LHCN-M2 (cell line): ENCODE measurements at places on chromosomes 1 and 21.

DNA sequence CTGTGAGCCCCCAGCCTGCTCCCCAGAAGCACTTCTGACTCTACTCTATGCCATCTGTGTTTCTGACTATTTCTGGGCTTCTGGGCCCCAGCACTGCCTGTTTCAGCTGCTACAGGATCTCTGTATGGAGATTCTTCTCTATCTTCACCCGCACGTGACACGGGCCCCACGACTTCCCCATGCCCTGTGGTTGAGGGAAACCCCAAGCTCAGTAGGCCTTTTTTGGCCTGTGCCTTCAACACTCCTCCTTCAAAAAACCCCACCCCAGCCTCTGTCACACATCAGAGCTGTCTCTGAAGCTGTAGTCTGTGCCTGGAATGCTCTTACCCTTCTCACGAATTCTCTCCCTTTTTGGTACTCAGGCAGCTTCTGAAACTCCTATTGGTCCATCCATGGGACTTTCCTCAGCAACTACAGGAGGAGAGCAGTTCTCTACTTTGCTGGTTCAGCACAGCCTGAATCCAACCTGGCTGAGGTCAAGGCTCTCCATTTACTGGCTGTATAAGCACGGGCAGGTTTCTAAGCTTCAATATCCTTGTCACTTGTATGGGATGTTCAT lies 2.0 kb upstream of the NID1 start:
- DNase-seq = no peak

DNA sequence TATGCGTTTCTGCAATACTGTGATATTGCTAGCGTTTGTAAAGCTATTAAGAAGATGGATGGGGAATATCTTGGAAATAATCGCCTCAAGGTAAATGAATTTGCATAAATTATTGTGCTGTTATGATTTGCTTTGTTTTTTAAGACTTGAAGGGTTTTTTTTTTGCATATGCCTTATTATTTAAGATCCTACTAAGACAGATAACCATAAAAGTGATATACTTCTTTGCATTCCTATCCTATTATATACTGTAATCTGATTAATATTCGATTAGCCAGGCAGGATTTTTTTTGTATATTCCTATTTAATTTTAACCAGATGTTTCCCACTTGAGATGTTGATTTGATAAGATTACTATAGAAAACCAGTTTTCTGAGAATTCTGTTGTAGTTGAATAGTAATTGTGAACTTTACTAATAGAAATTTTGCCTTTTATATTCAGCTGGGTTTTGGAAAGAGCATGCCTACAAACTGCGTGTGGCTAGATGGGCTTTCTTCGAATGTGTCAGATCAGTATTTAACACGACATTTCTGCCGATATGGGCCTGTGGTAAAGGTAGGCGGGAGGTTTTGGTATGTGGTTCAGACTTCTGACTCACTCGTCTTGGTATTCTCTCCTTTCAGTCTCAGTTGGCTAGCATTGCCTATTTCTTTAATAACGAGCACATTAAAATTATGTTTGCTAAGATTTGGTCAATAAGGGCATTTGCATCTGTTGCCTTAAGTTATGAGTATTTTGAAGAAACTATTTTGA lies 56.8 kb downstream of the ZBTB17 start:
- DNase-seq = peak; percentile 78

GRCh38 chr21:43603641-43604504 lies 55.4 kb downstream of the HSF2BP start:
- DNase-seq = peak; percentile 84

- DNase-seq = no peak
Measured at GRCh38 chr1:200029035-200029821, 1.7 kb downstream of the NR5A2 start.

DNA sequence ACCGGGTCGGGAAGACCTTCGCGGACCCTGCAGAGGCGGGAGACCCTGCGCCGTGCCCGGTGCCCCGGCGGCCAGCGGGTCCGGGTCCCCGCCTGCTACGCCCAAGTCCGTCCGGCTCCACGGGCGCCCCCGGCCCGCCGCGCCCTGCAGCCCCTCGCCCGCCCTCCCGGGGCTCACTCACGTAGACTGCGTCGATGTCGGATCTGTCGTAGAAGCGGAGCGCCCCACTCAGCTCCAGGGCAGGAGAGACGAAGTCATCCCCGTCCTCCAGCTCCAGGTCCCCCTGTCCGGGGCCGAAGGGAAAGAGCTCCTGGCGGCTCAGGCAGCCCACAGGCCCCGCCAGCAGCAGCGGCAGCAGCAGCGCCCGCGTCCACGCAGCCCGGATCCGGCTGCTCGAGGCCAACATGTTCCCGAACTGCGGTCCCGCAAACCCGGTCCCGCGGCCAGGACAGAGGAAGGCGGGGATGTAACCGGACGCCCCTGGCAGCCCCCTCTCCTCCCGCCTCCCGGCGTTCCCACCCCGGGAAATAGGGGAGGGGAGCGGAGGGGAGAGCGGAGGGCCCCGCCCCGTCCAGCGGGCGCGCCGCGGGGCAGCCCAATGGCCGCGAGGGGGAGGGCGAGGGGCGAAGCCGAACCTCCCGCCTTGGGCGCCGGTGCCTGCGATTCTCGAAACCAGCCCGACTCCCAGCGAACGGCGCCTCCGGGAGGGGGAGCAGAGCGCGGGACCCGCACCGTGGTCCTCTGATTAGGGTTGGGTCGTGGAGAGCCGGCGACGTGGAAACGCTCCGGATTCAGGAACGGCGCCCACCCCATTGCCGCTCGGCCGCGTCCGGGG lies at the start of gene NID1:
NID1 (minus strand) TSS at position 417 of the 835 bp plus-strand sequence; CDS start at position 406, 11 bp downstream.
- peak; percentile 72 for DNase-seq

DNA sequence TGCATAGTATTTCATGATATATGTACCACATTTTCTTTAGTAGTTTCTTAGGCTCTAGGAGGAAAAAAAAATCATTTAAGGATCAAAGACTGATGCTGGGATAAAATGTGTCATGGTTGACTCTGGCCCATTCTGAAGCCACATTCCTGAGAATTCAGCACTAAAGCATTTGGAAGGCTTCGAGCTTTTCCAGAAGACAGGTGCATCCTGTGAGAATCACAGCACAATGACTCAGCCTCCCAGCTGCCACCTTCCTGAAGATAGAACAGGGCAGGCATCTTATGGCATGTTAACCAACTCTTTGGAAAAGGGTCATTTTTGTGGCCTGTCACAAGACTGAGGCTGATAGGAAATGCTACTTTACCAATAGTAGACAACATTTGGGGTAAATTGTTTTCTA lies 359.9 kb downstream of the PCP4 start:
- no peak for DNase-seq

DNA sequence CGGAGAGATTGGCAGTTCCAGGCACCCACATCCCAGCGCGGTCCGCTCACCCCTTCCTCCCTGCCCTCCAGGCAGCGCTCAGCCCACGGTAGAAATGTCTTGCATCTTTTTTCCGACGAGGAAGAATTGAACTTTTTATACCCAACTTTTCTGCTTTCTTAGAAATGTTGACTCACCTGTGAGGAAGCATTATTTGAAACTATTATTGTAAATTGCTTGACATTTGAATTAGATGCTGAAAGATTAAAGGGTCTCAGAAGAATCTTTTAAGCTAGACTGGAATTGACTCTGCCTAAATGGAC lies 912 bp upstream of the SIPA1L2 start:
- no peak for DNase-seq

DNA sequence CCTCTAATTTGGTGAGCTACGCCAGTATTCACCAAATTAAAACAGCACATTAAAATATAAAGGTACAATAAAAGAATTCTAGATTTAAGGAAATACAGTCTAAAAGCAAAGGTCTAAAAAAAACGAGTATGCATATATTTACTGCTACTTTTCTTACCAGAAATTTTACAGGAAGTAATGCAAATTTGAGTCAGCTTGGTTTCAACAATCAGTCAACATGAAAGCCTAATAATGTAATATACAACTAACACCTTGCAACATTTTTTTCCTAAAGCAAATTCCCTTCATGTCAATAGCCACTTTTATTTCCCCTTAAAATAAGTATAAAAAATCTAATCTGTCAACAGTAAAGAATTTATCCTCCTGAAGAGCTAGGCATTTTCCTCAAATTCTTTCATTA lies 11.9 kb downstream of the PTP4A2 start:
- no peak for DNase-seq

DNA sequence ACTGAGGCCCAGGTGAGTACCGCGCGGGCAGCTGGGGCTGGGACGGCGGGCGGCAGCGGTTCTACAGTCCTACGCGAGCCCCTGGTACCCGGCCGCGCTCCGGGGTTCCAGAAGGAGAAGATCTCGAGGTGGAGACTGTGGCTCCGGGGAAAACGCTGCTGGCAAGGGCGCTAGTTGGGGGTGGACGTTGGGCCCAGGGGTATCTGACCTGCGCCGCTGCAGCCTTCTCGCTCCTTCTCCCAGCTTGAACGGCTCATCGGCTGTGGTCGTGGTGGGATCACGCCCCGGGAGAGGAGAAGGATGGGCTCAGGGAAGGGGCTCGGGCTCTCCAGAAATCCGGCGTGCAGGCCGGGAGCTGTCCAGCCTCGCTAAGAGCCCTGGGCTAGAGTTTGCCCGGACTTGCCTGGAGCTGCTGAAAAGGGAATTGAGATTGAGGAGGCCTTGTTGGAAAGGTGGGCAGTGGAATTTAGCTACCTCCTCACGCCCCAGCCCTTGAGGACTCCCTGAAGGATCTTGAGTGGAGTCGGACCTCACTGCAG lies 1.1 kb upstream of the POU3F1 start:
- no peak for DNase-seq

DNA sequence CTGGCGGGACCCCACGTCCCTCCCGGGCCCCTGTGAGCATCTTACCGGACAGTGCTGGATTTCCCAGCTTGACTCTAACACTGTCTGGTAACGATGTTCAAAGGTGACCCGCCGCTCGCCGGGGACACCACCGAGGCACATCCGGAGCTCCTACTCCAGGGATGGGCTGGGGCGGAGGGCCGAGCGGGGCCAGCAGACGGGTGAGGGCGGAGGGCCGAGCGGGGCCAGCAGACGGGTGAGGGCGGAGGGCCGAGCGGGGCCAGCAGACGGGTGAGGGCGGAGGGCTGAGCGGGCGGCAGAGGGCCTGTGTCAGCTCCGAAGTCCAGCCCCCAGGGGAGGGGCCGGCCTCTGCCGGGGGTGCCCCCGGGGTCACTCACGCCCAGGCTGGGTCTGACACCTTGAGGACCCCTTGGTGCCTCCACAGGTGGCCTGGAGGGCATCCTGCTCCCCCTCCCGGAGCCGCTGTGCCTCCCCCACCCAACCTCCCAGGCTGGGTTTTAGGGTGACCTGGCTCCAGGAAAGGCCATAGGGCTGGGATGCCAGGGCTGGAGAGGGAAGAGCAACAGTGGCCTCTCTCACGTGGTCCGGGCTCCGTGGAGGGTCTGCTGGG lies 5.7 kb upstream of the TTLL10 start:
- no peak for DNase-seq

GRCh38 chr1:86712088-86712860 lies 7.9 kb downstream of the SH3GLB1 start:
- no peak for DNase-seq

GRCh38 chr1:31627930-31628559 lies 10.6 kb downstream of the HCRTR1 start:
- peak; percentile 17 for DNase-seq

DNA sequence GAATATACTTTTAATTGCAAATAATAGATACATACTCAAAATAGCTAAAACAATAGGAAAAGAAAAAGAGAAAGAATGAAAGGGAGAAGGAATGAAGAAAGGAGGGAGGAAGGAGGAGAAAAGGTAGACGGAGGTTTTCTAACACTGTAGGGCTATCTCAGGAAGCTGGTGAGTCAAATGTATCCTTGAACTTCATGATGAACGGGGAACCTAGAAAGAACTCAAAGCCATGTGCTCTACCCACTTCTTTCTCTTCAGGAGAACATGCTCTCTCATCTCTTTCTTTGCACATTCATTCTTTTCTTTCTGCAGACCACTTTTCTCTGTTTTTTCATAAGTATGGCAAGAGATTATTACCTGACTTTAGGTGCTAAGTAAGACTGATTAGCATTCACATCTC lies 37.3 kb upstream of the ZNF644 start:
- DNase-seq = no peak

DNA sequence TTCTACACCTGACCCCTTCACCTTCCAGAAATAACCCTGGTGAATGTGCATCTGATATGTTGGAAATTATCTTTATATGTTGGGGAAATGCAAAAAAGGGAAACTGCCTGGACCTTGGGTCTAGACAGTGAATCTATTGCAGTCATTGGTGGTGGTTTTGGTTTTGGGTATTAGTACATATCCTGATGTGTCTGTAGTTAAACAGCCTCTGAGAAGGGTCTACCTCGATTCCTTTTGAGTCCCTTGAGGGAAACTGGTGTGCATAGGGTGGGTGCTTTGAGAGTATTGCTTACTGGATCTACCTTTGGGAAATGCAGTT lies 127.3 kb upstream of the KIAA0040 start:
- DNase-seq = no peak

DNA sequence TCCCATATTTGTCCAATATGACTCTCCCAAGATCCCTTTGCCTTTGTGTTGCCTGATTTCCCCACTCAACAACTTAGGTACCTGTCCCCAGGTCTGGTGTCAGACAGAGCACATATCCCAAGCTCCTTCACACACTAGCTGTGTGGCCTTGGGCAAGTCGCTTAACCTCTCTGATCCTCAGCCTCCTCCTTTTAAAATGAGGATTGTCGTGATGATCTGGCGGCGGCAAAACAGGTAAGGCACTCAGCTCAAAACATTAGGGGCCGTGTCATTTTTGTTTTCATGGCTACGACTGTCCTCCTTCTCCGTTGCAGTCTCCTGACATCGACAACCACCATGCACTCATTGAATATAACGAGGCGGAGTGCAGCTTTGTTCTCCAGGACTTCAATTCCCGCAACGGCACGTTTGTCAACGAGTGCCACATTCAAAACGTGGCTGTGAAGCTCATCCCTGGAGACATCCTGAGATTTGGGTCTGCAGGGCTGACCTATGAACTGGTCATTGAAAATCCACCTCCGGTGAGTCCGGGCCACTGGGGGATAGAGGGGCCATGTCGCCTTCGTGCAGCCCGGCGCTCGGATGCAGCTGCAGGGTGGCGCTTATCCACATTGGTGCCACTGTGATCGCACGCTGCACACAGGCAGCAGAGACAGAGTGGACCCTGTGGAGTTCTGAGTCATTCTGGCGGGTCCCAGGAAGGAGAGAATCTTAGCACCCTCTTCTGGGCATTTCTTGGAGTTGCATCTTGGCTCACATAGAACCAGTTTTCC lies 25.2 kb downstream of the FHAD1 start:
- peak; percentile 68 for DNase-seq

DNA sequence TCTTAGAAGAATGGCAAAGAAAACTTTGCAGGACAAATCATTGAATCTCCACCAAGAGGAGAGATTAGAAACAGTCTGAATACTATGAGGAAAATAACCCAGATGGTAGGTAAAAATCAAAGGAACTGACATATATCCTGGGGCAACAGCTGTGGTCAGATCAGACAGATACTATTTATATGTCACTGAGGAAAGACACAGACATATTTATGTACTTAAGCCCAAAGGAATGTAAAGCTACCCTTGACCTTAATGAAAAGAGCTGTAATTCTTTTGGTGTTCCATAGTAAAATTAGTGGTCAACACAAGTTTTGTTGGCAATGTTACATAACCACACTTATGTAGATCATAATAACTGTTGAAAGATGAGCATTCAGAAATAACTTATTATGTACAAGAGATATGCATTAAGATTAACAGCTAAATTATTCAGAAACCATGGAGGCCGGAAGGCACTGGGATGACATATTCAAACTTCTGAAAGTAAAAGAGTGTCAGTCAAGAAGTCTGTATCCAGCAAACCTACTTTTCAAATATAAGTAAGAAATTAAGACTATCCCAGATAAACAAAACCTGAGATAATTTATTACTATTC lies 166.1 kb upstream of the SAMSN1 start:
- peak; percentile 3 for DNase-seq

- no peak for DNase-seq
Measured at GRCh38 chr1:109802136-109802900, 38.6 kb upstream of the EPS8L3 start.
